ENCODE measurements at places on chromosomes 5 and 9.

GRCh38 chr9:89664896-89665329 lies 60.1 kb downstream of the GADD45G start:
- no peak for DNase-seq

- no peak for DNase-seq
Measured at GRCh38 chr9:82736126-82736525, 326.8 kb downstream of the RASEF start.

DNA sequence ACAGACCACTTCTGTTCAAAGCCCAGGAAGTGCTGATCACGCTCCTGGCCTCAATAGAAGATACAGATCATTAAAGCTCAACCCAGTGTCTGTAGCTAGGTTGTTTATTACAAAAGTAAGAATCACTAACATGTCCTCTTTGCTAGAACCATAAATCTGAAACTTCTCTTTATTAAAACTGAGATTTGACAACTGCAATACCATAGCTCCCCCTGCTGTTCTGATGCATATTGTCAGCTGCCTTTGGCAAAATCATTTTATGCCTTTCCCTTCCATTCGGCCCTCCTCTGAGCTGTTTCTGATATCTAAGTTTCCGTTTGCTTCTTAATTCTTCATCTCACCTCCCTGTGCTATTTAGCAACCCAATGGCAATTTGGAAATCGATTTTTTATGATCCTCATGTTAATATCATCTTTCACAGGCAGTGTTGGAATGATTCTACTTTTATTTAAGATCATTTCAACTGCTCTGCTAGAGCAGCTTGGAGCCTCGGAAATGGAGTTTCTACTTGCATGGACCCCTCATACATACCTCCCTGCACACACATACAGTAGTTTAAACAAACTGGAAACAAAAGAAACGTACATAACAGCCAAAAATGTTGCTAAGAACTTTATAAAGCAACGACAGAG lies 998.8 kb downstream of the MAT2B start:
- no peak for DNase-seq

- DNase-seq, result no peak
Measured at GRCh38 chr5:82211855-82212572, 66.1 kb downstream of the RPS23 start.

DNA sequence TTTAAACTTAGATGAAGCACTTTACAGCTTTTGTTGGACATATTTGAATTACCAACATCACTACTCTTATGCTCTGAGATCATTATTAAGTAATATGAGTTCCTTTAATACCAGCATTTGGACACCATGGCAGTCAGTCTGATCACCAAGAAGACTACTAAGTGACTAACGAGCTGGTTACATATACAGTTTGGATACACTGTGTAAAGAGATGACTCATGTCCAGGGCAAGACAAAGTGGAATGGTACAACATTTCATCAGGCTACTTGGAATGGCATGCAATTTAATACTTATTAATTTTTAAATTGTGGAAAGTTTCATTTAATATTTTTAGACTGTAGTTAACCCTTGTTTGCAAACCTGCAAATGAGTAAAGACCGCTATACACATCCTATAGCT lies 237.4 kb upstream of the PRDM9 start:
- DNase-seq, result no peak

DNA sequence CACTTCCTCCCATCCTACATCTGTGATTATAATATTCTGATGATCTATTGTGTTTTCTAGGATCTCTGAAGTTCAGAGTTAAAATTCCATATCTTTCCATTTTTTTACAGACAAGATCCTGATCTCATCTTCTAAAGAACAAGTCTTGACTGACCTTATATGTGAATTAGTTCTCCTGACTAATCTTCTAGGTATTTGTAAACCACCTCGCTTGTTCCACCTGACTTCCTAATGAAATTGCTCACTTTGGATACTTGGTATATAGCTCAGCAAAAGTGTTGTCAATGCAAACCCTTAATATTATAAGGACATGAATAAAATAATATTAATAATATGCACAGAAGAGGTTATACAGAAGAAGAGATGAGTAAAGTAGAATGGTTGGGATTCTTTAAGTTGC lies 68.2 kb upstream of the NR4A3 start:
- no peak for DNase-seq

DNA sequence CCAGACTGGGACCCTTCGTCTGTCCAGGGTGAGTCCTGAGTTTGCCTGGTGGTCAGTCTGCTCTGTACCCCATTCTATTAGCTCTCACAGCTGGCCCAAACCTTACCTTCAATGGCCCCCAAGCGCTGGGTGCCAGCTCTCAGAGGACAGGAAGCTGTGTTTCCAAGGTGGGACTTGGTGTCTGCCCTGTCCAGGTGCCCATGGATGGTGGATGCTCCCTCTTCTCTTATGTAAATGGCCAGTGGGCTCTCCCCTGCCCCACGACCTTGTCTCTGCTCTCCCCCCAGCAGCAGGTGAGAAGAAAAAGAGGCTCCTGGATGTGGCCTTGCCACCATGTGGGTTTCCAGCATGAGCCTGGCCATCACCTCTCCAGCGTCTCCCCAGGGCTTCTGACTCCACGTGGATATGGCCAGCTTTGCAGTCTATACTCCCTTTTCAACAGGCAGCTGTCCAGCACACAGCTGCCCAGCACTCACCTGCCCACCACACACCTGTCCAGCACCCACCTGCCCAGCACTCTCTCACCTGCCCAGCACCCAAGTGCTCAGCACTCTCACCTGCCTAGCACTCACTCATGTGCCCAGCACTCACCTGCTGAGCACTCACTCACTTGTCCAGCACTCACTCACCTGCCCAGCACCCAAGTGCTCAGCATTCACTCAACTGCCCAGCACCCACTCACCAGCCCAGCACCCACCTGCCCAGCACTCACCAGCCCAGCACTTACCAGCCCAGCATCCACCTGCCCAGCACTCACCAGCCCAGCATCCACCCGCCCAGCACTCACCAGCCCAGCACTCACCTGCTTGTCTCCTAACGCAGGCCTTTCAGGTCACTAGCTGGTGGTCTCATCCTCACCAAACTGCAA lies 136.2 kb upstream of the IRX2 start:
- no peak for DNase-seq

DNA sequence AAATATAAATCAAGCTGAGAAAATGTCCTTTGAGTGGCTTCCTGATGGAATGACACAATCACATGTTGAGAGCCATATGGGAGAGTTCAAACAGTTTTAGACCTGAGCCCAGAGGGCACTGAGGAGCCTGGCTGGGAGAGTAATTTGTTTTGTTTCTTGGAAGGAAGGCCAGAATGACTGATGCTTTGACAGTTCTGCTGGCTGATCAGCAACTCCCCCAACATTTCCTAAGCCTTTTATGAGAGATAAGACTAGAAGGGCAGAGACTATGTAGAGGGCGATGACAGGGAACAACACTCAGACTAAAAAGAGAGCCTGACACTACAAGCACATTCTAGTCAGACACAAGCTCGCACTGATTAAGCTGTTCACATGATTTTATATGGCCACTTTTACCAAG lies 169.2 kb downstream of the COX7C start:
- DNase-seq, result no peak

DNA sequence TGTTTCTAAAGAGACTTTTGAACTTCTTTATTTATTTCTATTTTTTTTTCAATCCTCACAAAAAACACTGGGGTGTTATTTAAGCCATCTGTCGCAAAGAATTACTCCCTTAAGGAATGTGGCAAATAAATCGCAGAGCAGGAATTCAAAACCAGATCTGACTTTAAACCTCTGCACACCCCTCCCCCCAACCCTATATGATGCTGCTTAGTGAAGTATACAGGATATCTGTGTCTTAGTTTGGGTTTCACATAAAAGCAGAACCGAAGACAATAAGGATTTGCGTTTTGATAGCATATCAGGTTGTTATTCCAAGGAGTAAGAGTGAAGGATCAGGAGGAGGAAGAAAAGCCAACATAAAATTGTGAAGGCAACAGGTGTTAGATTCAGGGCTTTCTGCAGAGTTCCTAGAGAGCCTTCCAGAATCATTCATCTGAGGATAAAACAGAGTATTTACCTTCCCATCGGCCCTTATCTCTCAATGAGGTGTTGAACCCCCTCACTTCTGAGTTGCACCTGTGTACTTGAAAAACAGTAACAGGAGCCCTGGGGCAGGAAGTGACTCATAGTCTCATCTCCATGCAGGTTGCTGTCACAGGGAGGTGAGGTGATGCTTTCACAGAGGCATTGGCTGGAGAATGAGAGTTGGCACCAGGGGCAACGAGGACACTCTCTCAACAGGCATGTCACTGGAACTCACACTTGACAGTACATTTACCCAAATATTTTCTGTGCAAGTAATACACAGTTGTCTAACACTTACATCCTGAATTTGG lies 33.5 kb upstream of the DMRT3 start:
- no peak for DNase-seq

- DNase-seq, result no peak
Measured at GRCh38 chr9:93891549-93892310, 63.4 kb downstream of the BARX1 start.

DNA sequence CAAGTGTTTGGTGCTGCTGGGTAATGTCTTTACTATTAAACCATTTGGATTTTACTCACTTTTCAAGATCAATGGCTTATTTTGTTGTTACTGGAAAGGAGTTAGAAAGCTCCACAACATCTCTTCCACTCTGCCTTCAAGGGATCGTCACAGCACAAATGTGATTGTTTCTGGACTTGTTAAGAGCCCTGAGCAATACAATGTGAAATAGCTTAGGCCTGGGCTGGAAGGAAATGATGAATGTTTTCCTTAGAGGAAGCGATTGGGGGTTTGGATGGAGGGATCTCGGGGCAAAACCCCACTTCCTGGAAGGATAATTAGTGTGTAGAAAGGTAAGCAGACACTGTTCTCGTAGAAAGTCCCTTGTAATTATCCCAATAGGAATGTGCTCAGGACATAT lies 59.3 kb upstream of the MYO10 start:
- DNase-seq, result no peak

GRCh38 chr5:10454591-10455276 lies 13.1 kb downstream of the ROPN1L start:
- no peak for DNase-seq

DNA sequence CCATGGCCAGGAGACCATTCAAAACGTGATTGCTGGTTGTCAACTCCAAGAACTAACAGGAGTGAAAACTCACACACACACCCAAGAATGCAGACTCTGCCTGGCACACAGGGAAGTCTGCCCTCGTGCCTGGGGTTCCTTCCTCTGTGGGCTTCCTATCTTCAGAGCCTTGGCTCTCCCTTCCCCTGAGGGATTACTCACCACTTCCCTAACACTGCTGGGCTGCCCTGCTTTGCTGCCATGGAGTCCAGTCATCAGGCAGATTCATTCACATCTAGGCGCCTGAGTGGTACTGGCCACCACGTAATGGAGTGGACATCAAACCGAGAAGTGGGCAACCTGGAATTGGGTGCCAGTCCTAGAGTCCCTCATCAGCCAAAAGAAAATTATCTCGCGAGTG lies 76.4 kb upstream of the PRSS3 start:
- no peak for DNase-seq

DNA sequence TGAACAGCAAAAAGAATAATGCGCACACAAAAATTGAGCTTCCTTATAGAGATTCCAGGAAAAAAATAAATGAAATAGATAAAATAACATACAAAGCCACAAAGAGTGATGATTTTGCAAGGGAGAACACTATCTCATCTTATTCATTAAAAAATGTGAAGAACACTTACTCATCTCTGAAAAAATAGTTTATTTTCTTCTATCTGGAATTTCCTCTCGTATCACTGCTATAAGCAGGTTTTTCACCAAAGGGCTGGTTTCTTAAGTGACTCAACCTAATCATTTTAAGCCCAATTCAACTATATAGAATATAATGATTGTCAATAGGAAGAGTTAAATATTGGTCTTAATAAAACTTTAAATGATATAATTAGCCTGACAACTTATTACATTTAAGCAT lies 504.9 kb downstream of the NR2F1-AS1 start:
- no peak for DNase-seq

- DNase-seq, result no peak
Measured at GRCh38 chr5:142314109-142314508, 10.7 kb downstream of the SPRY4 start.

- DNase-seq, result no peak
Measured at GRCh38 chr5:66987949-66988838, 208.4 kb downstream of the CD180 start.

GRCh38 chr5:40828021-40828631 lies 6.9 kb downstream of the RPL37 start:
- DNase-seq, result no peak

DNA sequence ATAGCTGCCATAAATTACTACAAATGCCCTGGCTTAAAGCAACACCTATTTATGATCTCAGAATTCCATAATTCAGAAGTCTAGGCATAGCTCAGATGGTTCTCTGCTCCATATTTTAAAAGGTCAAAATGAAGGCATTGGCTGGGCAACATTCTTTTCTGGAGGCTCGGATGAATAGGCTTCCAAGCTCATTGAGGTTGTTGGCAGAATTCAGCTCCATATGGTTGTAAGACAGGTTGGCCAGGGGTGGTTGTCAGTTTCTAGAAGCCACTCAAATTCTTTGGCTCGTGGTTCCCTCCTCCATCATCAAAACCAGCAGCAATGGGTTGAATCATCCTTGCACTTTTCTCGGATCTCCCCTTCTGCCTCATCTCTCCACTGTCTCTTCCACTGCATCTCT lies 49.4 kb downstream of the TGFBR1 start:
- DNase-seq, result no peak

DNA sequence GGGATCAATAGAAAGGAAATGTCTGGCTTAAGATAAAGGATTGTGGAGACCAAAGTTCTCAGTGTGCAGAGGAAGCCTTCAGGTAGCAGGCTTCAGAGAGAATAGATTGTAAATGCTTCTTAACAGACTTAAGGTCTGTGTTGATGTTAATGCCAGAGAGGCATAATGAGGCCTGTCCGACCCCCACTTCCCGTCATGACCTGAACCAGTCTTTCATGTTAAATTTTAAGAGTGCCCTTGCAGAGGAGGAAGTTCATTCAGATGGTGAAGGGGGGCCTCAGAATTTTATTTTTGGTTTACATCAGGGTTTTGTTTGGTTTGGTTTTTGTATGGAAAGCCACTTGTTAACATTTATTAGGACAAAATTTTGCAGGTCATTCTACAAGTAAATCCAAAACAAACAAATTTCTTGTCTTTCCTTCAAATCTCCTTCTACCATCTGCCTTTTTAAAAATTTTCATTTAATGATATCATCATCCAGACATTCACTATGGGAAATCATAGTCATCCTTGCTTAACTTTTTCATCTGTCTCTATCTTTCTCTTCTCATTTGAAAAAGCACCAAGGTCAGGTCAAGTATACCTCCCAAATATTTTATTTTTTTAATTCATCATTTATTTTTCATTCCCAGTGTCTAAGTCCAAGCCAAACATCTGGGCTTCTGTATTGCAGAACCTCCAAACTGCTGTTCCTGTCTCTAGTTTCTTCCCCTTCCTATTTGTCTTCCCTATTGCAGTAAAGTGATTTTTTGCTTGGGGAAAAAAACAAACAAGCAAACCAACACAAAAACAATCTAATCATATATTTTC lies 6.9 kb upstream of the ABCA1 start:
- no peak for DNase-seq

- DNase-seq, result no peak
Measured at GRCh38 chr5:179302499-179303185, 42.6 kb downstream of the ADAMTS2 start.

GRCh38 chr9:135281151-135281550 lies 193.7 kb downstream of the OLFM1 start:
- DNase-seq, result no peak

- DNase-seq, result no peak
Measured at GRCh38 chr5:129718471-129719090, 29.3 kb upstream of the MINAR2 start.

Data from stimulated activated CD4-positive, alpha-beta T cell treated with anti-CD3 and anti-CD28 coated beads, Interleukin-12 subunit alpha, Interleukin-12 subunit beta, amount 100 ng/mL, for 24 hours (primary cell).